ENCODE measurements at places on chromosomes 4 and X. TPM values are rescaled to one million over a fixed set of nuclear protein-coding genes. Genes with fewer than 3 reads are reported as not detected.

The TLR8 gene
- 1.3 TPM for total RNA-seq

The PPP1R2C gene
- total RNA-seq, result not detected

The APLN gene
- not detected for total RNA-seq

The PCDH19 gene
- 0.66 TPM for total RNA-seq

The PNMA6E gene
- total RNA-seq, result not detected

DNA sequence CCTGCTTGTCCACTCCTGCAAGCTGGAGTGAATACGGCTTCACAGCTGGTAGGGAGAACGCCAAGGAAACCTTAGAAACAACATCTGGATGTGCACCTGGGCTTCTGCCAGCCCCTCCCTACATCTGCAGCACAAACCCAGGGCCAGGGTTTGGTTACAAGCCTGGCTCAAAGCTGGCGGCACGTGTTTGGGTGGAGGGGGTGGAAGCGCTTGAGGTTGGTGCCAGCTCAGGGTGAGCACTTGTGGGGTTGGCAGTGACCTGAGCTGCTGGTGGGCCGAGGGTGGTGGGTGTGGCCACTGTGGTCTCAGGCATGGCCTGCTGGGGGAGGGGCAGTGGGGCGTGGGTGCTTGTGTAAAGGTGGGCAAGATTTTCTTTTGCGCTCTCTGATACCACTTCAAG, 15.6 kb downstream of the ELF4 start:
- peaks cover 23% of the 10 kb centered on the region for H3K4me1 ChIP-seq
- DNase-seq, result no peak
- no peak overlapping the region for H3K27ac ChIP-seq
- H3K4me3 ChIP-seq, result no peak overlapping the region
- no peaks in the 10 kb centered on the region for H3K27me3 ChIP-seq

- no peak for DNase-seq
- H3K4me3 ChIP-seq, result no peak overlapping the region
- H3K4me1 ChIP-seq, result peaks cover 9% of the 10 kb centered on the region
- H3K27ac ChIP-seq, result no peak overlapping the region
Observed at GRCh38 chr4:3527101-3527913, 4.9 kb downstream of the LRPAP1 start.

- no peak for DNase-seq
- H3K27me3 ChIP-seq, result no peaks in the 10 kb centered on the region
- no peak overlapping the region for H3K27ac ChIP-seq
- no peaks in the 10 kb centered on the region for H3K4me1 ChIP-seq
Observed at GRCh38 chrX:110210417-110211139, 107.3 kb downstream of the AMMECR1 start.

- no peaks in the 10 kb centered on the region for H3K27me3 ChIP-seq
- DNase-seq, result no peak
Observed at GRCh38 chr4:84167564-84167963, 331.5 kb downstream of the NKX6-1 start.

GRCh38 chr4:140695483-140695882, 60.7 kb downstream of the TBC1D9 start:
- H3K4me1 ChIP-seq, result no peaks in the 10 kb centered on the region
- no peak overlapping the region for H3K27ac ChIP-seq
- H3K27me3 ChIP-seq, result no peaks in the 10 kb centered on the region
- H3K36me3 ChIP-seq, result no peaks in the 10 kb centered on the region

DNA sequence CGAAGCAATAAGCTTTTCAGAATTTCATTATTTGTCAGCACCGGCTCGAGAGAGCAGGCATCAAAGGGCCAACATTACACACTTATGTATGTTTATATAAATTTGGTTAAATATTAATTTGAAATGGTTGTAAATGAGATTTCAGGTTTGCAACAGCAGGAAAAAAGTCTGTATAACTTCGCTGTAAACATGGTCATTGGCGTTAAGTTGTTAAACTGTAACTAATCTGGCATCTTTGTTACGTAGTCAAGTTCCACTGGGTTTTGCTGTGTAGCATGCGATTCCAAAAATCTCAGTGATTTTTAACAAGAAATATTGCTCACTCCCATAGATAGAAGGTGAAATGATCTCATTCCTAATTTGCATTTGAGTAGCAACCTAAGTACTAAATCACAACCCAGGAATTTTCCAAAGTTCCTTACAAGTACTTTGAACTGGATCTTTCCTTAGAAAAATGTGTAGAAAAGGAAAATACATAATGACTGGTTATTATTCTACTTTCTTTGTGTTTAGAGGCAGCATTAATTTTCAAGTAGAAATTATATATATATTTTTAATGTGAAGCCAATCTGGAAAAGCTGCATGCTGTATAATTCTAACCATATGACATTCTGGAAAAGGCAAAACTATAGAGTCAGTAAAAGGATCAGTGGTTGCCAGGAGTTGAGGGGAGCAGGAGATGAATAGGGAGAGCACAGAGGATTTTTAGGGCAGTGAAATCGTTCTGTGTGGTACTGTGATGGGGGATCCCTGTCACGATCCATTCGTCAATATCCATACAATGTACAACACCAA, 222.1 kb downstream of the CBR4 start:
- no peak overlapping the region for H3K27ac ChIP-seq
- DNase-seq, result no peak
- H3K27me3 ChIP-seq, result no peaks in the 10 kb centered on the region
- peaks cover 11% of the 10 kb centered on the region for H3K4me1 ChIP-seq
- H3K4me3 ChIP-seq, result no peak overlapping the region
